ENCODE measurements at places on chromosomes 16 and 17. TPM values are rescaled to one million over a fixed set of nuclear protein-coding genes. Genes with fewer than 3 reads are reported as not detected.

The SLFN12 gene
- 6.3 TPM for total RNA-seq

The CLEC19A gene
- not detected for total RNA-seq

The TEKT3 gene
- not detected for total RNA-seq

The TBC1D3C gene
- not detected for total RNA-seq

The GLIS2 gene
- 3.7 TPM for total RNA-seq

The RASD1 gene
- total RNA-seq = 1.1 TPM

The FBXW10 gene
- under 0.01 TPM for total RNA-seq

The GSDMA gene
- total RNA-seq = not detected

The FZD2 gene
- total RNA-seq = 26.1 TPM

The MYO19 gene
- total RNA-seq = 26.3 TPM

The DNAAF1 gene
- total RNA-seq = not detected

The EDC4 gene
- 85.3 TPM for total RNA-seq

The SHCBP1 gene
- 42.1 TPM for total RNA-seq

The CUEDC1 gene
- 12.5 TPM for total RNA-seq

The CHAD gene
- not detected for total RNA-seq

The CLDN7 gene
- total RNA-seq = 2.6 TPM

The KRTAP4-5 gene
- not detected for total RNA-seq

The TBC1D3I gene
- not detected for total RNA-seq

The ERN2 gene
- not detected for total RNA-seq

The SPPL2C gene
- total RNA-seq = not detected

The ABCC12 gene
- not detected for total RNA-seq

The SLX1A gene
- total RNA-seq = 36.4 TPM

The KRTAP2-1 gene
- total RNA-seq = not detected

The TNFRSF13B gene
- not detected for total RNA-seq

The PGS1 gene
- total RNA-seq = 53.0 TPM

The CDRT15 gene
- not detected for total RNA-seq

The AGRP gene
- total RNA-seq = not detected

The CCDC200 gene
- not detected for total RNA-seq

The MPV17L gene
- total RNA-seq = 0.72 TPM

The TMC8 gene
- total RNA-seq = not detected

The NPIPB13 gene
- total RNA-seq = 0.29 TPM

The POLR3K gene
- 3.1 TPM for total RNA-seq

The ALDH3A1 gene
- not detected for total RNA-seq

The LLGL2 gene
- 0.57 TPM for total RNA-seq

The CLEC3A gene
- not detected for total RNA-seq

The KRT36 gene
- 0.22 TPM for total RNA-seq

The RHBDL1 gene
- 2.3 TPM for total RNA-seq

The CES5A gene
- total RNA-seq = not detected

The KRTAP3-1 gene
- not detected for total RNA-seq

The TPSG1 gene
- total RNA-seq = not detected

The PLD2 gene
- total RNA-seq = 16.0 TPM

Measured in placental pericyte (primary cell).